ENCODE measurements at places on chromosomes 16 and 17.

DNA sequence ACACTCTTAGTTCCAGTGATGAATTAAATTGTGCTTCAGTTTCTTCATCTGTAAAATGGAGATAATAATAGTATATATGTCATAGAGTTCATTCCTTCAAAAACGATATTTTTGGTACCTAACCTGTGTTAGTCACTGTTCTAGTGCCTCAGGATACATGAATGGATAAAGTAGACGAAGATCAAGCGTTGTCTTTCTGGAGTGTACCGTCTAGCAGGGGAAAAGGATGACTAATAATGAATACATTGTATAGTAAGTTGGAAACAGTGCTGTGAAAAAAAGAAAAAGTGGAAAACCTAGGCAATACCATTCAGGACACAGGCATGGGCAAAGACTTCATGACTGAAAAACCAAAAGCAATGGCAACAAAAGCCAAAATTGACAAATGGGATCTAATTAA lies 8.6 kb downstream of the KRT10 start:
- no peak for DNase-seq

GRCh38 chr17:51869387-51869786 lies 289.1 kb downstream of the CA10 start:
- no peak for DNase-seq

GRCh38 chr17:12709063-12709462 lies 43.4 kb downstream of the MYOCD start:
- no peak for DNase-seq

DNA sequence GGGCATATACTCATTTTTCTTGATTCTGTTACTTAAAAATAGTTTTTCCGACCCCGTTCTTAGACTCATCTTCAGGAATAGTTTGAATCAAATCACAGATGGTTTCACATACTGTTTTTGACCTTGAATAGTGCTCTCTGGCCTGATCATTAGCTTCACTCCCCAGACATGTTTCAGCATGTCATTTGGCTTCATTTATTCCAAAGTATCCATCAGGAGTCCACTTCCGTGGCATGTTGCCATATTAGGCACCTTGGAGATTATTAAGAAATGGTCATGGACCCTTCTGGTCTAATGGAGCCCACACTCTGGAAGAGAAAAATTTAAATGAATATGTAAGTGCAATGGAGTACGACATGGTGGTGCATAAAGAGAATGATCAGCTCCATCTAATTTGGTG lies 222.3 kb downstream of the FTO start:
- no peak for DNase-seq
